Activated B cell treated with CpG ODN at 0.5 μM for 24 hours (primary cell): ENCODE measurements at places on chromosomes 12 and 14. TPM values are rescaled to one million over a fixed set of nuclear protein-coding genes. Genes with fewer than 3 reads are reported as not detected.

TCL1B gene
- 1.1 and 1.2 TPM in 2 replicates for total RNA-seq

DNA sequence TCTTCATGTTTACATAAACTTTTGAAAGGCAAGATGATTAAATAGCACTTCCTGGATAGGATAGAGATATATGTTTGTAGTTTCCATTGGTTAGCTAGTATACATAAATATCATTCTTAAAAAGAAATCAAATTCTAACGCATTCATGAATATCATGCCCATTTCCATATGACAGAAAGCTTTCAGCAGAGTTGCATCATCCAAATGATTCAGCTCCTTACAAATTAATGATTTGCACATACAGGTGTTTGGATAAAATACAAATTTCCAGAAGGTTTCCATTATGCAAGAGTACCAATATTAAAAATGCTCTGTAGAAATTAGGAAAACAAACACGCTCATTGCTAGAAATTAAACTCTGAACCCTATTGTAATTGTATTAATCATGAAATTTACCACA lies 264.4 kb downstream of the FOXG1 start:
- no peaks in the 10 kb centered on the region for H3K4me1 ChIP-seq
- no peak for DNase-seq
- H3K27me3 ChIP-seq, result no peaks in the 10 kb centered on the region
- H3K4me3 ChIP-seq, result no peak overlapping the region

- peak overlapping the region; percentile 92 for H3K4me3 ChIP-seq
- H3K27ac ChIP-seq, result peak overlapping the region; percentile 82
- no peaks in the 10 kb centered on the region for H3K27me3 ChIP-seq
- peak; percentile 46 for DNase-seq
These were observed 732 bp downstream of the ZNF664 start for GRCh38 chr12:123973552-123974341.

DNA sequence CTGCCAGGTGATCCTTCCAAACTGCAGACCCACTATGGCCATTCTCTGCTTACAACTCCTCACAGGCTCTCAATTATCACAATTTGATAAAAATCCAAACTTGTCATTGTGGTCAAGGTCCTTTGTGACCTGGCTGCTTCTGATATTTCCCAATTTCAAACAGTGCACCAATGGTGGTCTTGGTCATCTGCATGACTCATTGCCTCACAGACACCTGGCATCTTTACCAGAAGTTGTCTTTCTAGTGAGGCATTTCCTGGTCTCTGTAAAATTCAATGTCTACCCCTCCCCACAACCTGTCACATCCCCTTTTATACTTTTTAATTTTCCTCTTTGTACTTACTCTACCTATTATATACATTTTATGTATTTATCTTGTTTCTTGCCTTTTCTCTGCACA lies 17.8 kb upstream of the PAPOLA start:
- H3K4me3 ChIP-seq, result no peak overlapping the region
- no peaks in the 10 kb centered on the region for H3K36me3 ChIP-seq
- DNase-seq, result no peak
- no peak overlapping the region for H3K27ac ChIP-seq
- peaks cover 25% of the 10 kb centered on the region for H3K4me1 ChIP-seq

DNA sequence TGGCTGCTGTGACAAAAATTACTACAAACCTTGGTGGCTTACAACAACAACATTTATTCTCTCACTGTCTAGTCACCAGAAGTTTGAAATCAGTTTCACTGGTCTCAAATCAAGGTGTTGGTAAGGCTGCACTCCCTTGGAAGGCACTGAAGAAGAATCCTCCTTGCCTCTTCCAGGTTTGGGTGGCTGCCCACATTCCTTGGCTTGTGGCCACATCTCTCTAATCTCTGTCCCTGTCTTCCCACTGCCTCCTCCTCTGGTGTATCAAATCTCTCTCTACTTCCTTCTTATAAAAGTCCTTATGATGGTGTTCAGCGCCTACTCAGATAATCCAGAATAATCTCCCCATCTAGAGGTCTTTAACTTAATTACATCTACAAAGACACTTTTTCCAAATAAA lies 31.0 kb downstream of the PLCZ1 start:
- H3K27ac ChIP-seq, result no peak overlapping the region
- no peaks in the 10 kb centered on the region for H3K36me3 ChIP-seq
- DNase-seq, result no peak
- H3K4me1 ChIP-seq, result no peaks in the 10 kb centered on the region
- no peak overlapping the region for H3K4me3 ChIP-seq
- H3K27me3 ChIP-seq, result no peaks in the 10 kb centered on the region

SAMD15 gene
- 0.71 and 1.00 TPM in 2 replicates for total RNA-seq

GRCh38 chr12:99130808-99131553 lies 485.9 kb downstream of the APAF1 start:
- no peak overlapping the region for H3K27ac ChIP-seq
- H3K4me1 ChIP-seq, result no peaks in the 10 kb centered on the region
- no peak for DNase-seq
- no peaks in the 10 kb centered on the region for H3K36me3 ChIP-seq

GRCh38 chr12:1928439-1929121 lies 10.1 kb upstream of the CACNA2D4 start:
- H3K4me1 ChIP-seq, result peaks cover 74% of the 10 kb centered on the region
- DNase-seq, result no peak
- no peaks in the 10 kb centered on the region for H3K36me3 ChIP-seq
- H3K4me3 ChIP-seq, result no peak overlapping the region
- H3K27me3 ChIP-seq, result no peaks in the 10 kb centered on the region

REP15 gene
- total RNA-seq, result 0.35 TPM in 1 of 2 replicates, not detected in the other

DNA sequence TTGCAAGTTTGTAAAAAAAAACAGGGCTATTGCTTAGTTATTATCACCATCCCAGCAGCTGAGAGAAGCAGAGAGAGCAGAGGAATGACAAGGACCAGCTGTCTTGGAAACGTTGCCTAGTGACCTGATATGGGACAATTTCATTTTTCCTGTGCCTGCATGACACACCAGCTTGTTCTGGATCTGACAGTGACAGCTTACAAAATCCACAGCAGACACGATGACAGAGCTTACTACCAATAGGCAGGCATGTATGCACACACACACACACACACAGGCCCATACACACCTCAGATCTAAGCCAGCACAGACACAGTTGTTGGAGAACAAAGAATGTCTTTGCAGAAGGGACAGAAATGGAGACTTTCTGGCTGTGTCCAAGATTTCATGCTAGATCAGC lies 25.4 kb downstream of the HSPB8 start:
- H3K27me3 ChIP-seq, result no peaks in the 10 kb centered on the region
- H3K4me3 ChIP-seq, result no peak overlapping the region
- H3K36me3 ChIP-seq, result no peaks in the 10 kb centered on the region
- H3K4me1 ChIP-seq, result no peaks in the 10 kb centered on the region

GRCh38 chr12:130835436-130835835 lies 3.6 kb downstream of the STX2 start:
- DNase-seq, result no peak
- H3K27me3 ChIP-seq, result no peaks in the 10 kb centered on the region
- no peak overlapping the region for H3K4me3 ChIP-seq
- H3K4me1 ChIP-seq, result peaks cover 18% of the 10 kb centered on the region
- H3K27ac ChIP-seq, result no peak overlapping the region

CLEC2A gene
- not detected in 2 replicates for total RNA-seq

DNA sequence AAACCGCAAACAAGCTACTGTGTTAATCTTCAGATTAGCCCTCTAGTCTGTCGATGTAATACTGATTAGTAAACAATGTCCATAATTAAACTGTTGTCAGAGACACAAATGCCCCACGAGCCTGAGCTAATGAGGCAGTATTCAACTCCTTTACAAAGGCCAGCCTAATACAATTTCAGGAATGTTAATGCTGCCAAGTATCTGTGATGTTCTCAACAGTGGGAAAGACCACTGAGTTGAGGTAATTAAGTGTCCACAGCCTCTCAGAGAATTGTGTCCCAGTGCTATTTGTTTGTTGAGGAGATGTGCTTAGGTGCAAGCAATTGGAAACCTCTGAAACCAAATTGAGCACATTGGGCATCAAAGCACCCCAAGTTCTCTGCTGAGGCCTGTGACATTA lies 139.4 kb upstream of the CDKN3 start:
- H3K36me3 ChIP-seq, result no peaks in the 10 kb centered on the region
- DNase-seq, result no peak
- H3K27me3 ChIP-seq, result no peaks in the 10 kb centered on the region
- no peak overlapping the region for H3K4me3 ChIP-seq

REC8 gene
- total RNA-seq, result 27.0 and 35.3 TPM in 2 replicates

GRCh38 chr12:95216711-95217376 lies 423 bp downstream of the FGD6 start:
- peaks cover 38% of the 10 kb centered on the region for H3K4me1 ChIP-seq
- H3K27ac ChIP-seq, result peak overlapping the region; percentile 92
- no peaks in the 10 kb centered on the region for H3K27me3 ChIP-seq
- no peak for DNase-seq
- H3K36me3 ChIP-seq, result peaks cover 11% of the 10 kb centered on the region
- peak overlapping the region; percentile 96 for H3K4me3 ChIP-seq

- no peak for DNase-seq
- H3K4me3 ChIP-seq, result peak overlapping the region; percentile 76
- no peak overlapping the region for H3K27ac ChIP-seq
These were observed 5.5 kb downstream of the AMN start for GRCh38 chr14:102927878-102928411.

DNA sequence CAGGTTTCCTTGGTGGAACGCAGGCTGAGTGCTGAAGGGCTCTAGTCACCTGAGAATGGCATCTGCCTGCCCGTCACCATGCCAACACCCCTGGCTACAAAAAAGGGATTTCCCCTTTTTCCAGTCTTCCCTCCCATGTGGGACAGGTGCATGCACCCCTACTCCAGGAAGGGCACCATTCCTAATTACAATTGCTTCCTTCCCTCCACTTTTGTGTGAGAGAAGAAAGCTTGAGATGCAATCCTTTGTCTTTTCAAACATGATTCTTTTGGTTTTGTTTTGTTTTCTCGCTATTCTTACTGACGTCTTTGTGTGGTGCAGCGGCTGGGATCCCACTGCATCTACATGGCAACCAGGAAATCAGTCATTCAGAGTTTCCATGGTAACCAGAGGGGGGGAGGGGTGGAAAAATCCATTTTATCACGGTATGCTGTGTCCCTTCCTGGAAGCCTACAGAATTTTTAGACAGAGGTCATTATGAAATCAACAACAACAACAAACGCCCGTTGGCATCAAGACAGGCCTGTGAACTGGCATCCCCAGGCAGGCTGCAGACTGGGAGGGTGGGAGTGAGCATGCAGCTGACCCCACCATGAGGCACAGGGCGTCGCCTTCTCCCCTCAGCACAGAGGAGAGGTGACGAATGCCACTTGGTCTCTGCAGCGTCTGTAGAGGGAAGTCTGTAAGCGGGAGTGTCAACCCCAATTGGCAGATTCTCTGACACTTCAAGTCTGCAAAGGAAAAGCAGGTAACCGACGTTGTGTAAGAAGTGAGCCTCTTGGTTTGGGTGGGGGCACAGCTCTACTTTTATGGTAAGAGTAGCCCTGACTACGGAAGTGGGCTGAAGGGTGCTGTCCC lies 13.6 kb upstream of the GNG2 start:
- H3K4me1 ChIP-seq, result peaks cover 86% of the 10 kb centered on the region
- DNase-seq, result peak; percentile 67
- peaks cover 2% of the 10 kb centered on the region for H3K36me3 ChIP-seq
- H3K27ac ChIP-seq, result peak overlapping the region; percentile 99

HNF1A gene
- not detected in 2 replicates for total RNA-seq

STAC3 gene
- total RNA-seq, result 4.6 and 5.5 TPM in 2 replicates

GRCh38 chr14:34362641-34363251 lies 99.3 kb downstream of the SPTSSA start:
- no peak for DNase-seq
- no peak overlapping the region for H3K27ac ChIP-seq
- no peak overlapping the region for H3K4me3 ChIP-seq

GRCh38 chr14:67575684-67576083 lies 24.4 kb downstream of the PIGH start:
- H3K27me3 ChIP-seq, result peaks cover 4% of the 10 kb centered on the region
- no peaks in the 10 kb centered on the region for H3K36me3 ChIP-seq
- H3K27ac ChIP-seq, result no peak overlapping the region
- DNase-seq, result no peak

- H3K27ac ChIP-seq, result no peak overlapping the region
- DNase-seq, result no peak
- no peaks in the 10 kb centered on the region for H3K27me3 ChIP-seq
- H3K4me1 ChIP-seq, result no peaks in the 10 kb centered on the region
- H3K36me3 ChIP-seq, result no peaks in the 10 kb centered on the region
- no peak overlapping the region for H3K4me3 ChIP-seq
These were observed 173.8 kb upstream of the MIS18BP1 start for GRCh38 chr14:45426685-45427282.

JKAMP gene
- 18.1 and 28.8 TPM in 2 replicates for total RNA-seq

DNA sequence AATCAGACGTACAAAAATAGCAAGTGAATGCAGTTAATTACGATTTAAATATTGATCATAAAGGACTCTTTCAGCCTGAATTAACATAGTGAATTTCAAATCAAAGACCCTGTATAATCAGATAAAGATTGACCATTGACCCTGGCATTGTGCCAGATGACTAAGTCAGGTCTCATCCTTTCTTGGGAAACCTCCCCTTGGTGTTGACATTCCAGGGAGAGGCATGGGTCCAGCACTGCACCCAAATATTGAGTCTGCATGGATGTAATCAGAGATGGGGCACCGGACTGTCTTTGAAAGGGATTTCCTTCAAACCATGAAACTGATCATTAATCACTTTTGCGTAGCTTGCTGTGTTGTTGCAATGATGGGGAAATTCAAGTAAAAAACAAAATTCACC lies 1138.2 kb downstream of the BCL11B start:
- no peak overlapping the region for H3K27ac ChIP-seq
- H3K4me1 ChIP-seq, result no peaks in the 10 kb centered on the region
- H3K36me3 ChIP-seq, result no peaks in the 10 kb centered on the region
- no peak overlapping the region for H3K4me3 ChIP-seq

GRCh38 chr12:72901685-72902084 lies 629.5 kb downstream of the TRHDE start:
- no peaks in the 10 kb centered on the region for H3K4me1 ChIP-seq
- DNase-seq, result no peak
- no peak overlapping the region for H3K27ac ChIP-seq
- H3K4me3 ChIP-seq, result no peak overlapping the region
- no peaks in the 10 kb centered on the region for H3K36me3 ChIP-seq
- no peaks in the 10 kb centered on the region for H3K27me3 ChIP-seq

DNA sequence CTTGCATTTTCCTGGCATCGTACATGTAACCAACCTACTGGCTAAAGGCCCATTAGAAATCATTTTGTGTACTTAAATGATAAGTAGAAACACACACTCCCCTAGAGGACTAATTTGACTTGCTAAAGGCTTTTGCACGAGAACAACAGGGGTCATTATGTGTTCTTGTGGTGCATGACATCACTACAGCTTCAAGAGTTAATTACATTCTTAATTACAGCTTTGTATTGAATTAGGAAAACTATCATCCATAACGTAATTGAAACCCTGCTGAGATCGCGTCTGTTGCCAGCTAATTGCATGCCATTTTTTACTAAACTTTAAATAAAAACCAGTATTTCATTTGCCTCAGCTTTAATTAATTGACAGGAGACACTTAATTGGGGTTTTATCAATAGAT lies 51.4 kb downstream of the TMEM132C start:
- H3K36me3 ChIP-seq, result no peaks in the 10 kb centered on the region
- DNase-seq, result no peak
- H3K4me3 ChIP-seq, result no peak overlapping the region
- H3K27ac ChIP-seq, result no peak overlapping the region
- H3K4me1 ChIP-seq, result no peaks in the 10 kb centered on the region

MAP3K9 gene
- total RNA-seq, result 9.0 and 10.1 TPM in 2 replicates

RD3L gene
- total RNA-seq, result not detected in 2 replicates
